ENCODE measurements at places on chromosomes 7 and 10. TPM values are rescaled to one million over a fixed set of nuclear protein-coding genes. Genes with fewer than 3 reads are reported as not detected.

GRCh38 chr7:102291056-102291915 lies 4.6 kb downstream of the SH2B2 start:
- no peak for DNase-seq

DNA sequence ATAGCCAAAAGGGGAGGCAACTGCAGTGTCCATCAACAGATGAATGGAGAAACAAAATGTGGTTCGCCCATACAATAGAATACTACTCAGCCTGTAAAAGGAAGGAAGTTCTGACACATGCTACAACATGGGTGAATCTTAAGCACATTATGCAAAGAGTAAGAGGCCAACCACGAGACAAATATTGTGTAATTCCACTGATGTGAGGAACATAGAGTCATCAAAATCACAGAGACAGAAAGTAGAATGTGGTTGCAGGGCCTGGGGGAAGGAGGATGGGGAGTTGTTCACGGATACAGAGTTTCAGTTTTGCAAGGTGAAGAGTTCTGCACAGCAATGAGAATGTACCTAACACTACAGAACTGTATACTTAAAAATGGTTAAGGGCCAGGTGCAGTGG lies 13.7 kb upstream of the C10orf71 start:
- no peak for DNase-seq

- peak; percentile 13 for DNase-seq
These were observed 56.2 kb upstream of the NPY start for GRCh38 chr7:24227603-24228359.

DNA sequence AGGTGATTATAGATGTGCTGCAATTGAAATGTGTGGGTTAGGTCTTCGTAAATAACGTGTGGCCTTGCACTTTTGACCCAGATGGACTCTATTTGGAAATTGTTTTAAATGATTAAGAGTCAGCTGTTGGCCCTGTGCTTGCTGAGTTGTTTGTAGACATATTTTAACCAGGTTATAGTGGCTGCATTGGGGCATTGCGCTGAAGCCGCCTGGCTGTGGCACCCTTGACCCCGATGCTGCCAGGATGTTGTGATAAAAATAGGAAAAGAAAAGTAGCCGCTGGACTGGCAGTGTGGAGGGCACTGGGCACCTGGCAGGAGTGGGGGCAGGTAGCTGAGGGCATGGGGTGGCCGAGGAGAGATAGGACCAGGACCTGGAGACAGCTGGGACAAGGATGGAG lies 13.4 kb downstream of the LRRC27 start:
- DNase-seq, result no peak

The CARD11 gene
- total RNA-seq, result 2.2 TPM

DNA sequence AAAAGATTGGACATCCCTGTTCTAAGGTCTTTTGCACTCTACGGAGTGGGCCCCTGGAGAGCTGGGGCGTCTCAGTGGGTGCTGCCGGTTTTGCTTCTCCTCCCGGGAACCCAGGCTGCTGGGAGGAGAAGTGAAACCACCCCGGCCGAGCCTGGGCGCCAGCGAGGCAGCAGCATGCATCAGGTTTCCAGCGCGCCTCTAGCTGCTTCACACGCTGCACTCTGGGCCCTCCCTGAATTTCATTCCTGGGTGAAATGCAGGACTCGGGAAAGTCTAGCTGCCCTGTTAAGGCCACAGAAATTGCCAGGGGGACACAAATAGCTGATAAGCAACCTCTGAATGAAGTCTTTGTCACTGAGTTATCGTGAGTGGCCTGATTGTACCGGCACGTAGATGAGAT lies 127.4 kb downstream of the TRRAP start:
- DNase-seq, result no peak

- peak; percentile 71 for DNase-seq
These were observed at the start of gene ADAMTS14 for GRCh38 chr10:70672165-70673042. Gene ADAMTS14 (plus strand): TSS chr10:70672506. CDS start chr10:70672803, 297 bp downstream.

DNA sequence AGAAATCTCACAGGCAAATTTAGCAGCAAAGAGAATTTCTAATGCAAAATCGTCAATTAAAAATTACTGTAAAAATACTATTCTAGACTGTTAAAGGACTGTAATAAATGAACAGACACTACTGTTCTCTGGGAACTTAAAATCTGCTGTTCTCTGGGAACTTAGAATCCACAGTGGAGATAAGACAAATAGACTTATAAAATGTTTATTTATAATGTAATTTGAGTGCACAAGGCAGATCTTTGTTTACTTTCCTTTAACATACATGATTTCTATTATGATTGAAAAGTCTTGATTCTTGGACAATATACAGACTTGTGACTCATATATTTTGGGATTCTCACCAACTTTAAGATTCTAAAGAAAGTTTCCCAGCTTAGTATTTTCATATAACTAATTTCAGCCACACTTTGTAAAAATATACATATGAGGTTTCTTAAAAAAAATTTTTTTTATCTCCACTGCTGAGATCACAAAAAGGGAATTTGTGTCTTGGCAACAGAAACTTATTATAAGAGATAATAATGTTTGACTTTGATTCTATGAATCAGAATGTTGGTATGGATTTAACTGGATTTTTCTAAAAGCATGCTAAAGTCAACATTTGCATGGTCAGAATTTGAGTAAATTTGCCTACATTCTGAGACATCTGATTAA lies 166.3 kb upstream of the RHOBTB1 start:
- peak; percentile 12 for DNase-seq

The FOXP2 gene
- total RNA-seq, result not detected

Data from M059J (cell line).